ENCODE measurements at places on chromosomes 3 and 15.

GRCh38 chr3:19348941-19349564, 200.7 kb downstream of the KCNH8 start:
- DNase-seq, result peak; percentile 1

GRCh38 chr3:128663151-128663550, 12.5 kb upstream of the RPN1 start:
- DNase-seq, result no peak

- no peak for DNase-seq
Observed at GRCh38 chr3:32522682-32523081, 20.0 kb upstream of the CMTM6 start.

DNA sequence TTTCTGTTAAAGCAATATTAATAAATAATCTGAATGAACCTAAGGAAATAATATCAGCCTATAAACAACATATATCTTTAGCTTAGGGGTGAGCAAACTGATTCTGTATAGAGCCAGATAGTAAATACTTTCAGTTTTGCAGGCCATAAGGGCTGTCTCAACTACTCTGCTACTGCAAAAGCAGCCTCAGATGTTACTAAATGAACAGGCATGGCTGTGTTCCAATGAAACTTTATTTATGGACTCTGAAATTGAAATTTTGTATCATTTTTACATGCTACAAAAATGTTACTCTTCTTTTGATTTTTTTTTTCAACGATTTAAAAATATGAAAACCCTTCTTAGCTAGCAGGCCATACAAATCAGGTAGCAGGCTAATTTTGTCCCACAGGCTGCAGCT, 212.8 kb upstream of the PRICKLE2 start:
- no peak for DNase-seq

GRCh38 chr15:62071711-62072308, 5.0 kb downstream of the C2CD4A start:
- peak; percentile 37 for DNase-seq

DNA sequence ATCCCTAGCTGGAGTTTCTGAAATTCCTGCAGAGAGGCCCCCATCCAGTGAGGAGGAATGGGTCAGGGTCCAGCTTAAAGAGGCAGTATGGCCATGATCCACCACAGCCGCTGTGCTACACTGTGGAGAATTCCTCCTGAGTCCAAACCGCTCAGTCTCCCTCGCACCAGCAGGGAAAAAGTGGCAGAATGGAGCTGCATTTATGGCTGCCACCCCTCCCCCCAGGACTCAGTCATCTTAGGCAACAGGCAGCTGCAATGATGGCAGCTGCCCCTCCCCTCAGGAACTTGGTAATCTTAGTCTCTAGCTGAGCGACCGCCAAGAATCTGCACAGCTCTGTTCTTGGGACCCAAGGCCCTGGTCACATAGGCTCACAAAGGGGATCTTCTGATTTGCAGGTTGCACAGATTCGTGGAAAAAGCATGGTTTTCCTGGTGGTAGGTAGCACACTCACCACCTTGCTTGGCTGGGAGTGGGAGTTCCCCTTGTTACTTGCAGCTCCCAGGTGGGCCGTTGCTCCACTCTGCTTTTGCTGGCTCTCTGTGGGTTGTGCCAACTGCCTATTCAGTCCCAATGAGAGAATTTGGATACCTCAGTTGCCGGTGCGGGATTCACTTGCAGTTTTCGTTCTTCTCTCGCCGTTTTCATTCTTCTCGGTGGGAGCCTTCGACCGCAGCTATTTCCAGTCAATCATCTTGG, 204.1 kb downstream of the STXBP5L start:
- no peak for DNase-seq

DNA sequence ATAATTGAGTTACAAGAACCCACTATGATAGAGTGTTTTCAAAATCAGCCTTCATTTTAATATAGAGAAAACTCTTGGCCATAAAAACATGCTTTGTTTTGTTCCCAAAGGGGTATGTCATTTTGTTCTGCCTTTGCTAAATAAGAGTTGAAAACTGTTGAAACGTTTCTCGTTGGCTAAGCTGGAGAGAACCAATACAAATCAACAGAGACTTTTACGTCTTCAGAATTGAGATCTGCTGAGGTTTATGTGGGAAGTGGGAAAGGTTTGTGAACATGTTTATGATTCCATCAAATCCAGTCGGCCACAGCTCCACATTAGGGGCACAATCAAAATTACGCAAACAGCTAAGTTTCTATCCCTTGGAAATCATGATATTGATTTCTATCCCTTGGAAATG, 102.0 kb downstream of the IGF2BP2 start:
- no peak for DNase-seq

DNA sequence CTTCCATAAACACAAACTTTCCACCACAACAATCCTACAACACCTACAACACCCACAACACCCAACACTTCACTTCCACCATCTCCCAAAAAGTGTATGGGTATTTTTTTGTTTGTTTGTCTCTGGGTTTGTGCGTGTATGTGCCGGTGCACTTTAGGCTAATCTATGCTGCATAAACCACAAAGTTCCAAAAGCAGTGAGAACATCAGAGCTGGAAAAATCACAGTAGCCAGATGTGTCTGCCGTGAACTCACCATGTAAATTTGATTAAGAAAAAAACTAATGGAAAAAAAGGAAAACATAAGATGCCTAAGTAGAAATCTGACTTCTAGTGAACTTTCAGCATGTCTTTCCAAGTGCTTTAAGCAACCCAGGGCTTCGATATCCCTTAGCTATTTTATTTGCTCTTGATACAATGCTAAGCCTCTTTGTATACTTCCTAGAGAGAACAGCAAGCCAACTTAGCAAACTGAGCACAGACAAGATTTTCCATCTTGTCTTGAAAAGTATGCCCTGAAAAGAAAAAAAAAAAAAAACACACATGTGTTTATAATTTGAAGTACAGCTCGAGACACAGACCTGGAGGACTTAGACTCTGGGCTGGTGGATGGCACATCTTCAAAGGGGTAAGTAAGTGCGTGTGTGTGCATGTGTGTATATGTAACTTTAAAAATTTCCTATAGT, 91.4 kb downstream of the WWTR1 start:
- DNase-seq, result no peak

GRCh38 chr3:124570232-124570631, 160.0 kb upstream of the UMPS start:
- DNase-seq, result peak; percentile 13

- peak; percentile 21 for DNase-seq
Observed at GRCh38 chr3:41893977-41894376, 67.9 kb downstream of the ULK4 start.

DNA sequence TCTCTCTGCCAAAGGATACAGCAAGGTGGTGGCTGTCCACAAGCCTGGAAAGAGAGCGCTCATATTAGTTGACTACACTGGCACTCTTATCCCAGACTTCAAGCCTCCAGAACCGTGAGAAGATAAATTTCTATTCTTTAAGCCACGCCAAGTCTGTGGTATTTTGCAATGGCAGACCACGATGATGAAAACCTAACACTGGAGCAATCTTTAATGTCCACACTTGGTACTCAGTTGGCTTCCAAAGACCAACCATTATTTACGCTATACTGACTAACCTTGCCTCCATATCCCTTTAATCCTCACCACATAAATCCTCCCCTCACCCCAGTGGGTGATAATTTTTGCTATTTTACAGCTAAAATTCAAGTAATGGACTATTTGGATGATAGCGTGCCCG, 16.9 kb upstream of the LACTB start:
- peak; percentile 82 for DNase-seq

- DNase-seq, result no peak
Observed at GRCh38 chr3:37315669-37316068, 141.3 kb upstream of the LRRFIP2 start.

DNA sequence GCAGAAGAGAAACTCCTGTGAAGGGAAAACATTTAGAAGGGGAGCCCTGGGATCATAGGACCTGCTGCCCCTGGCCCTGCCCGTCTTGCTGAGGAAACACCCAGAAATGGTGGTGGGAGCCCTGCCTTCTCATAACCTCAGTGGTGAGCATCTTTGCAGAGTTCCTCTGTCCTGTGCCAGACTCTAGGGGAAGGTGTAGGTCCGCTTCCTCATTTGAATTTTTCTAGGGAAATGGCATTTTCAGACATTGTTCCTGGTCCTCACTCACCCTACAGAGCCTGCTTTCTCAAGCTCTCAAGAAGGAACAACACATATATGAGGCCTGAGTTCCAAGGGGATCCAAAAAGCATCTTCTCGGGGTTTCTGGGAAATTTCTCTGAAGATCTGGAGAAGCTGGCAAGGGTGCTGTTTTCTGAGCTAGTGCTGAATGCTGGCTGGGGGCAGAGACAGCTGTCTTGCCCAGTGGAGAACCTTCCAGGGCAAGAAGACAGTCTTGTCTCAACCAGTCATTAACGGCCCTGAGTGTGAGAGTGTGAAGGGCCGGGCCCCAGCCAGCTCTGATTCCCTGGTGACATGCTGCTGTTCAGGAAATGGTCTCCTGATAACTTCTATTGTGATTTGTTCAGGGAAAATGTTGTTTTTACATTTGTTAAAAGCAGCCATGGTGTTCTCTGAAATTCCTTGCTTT, 283.1 kb upstream of the LRRFIP2 start:
- peak; percentile 58 for DNase-seq

DNA sequence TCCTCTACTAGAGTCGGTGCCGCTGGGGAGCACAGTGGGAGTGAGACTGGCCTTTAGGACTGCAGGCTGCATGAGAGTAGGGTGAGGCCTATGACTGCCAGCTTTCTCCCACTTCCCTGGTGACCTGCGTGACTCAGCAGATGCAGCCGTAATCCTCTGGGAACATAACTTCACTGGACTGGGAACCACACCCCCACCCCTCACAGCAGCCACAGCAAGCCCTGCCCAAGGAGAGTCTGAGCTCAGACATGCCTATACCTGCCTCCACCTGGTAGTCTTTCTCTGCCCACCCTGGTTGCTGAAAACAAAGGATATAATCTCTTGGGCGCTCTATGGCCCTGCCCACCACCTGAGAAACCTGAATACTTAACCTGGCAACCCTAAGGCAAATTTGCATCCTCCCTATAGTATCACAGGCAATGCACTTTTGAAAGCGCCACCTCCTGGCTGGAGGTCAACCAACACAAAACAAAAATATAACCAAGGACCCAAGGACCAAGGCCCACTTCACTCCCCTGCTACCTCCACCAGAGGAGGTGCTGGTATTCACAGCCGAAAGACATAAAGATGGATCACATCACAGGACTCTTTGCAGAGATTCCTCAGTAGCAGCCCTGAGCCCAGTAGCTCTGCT, 308.9 kb downstream of the CTNNB1 start:
- DNase-seq, result no peak

DNA sequence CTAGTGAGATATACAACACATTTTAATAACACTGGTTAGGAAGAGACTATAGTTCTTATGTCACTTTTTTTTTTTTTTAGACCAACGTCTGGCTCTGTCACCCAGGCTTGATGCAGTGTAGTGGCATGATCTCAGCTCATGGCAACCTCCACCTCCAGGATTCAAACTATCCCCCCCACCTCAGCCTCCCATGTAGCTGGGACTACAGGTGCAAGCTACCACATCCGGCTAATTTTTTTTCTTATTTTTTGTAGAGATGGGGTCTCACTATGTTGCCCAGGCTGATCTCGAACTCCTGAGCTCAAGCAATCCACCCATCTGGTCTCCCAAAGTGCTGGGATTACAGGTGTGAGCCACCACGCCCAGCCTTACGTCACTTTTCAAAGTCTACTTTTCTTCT, 100.8 kb downstream of the FOXP1 start:
- no peak for DNase-seq

- DNase-seq, result no peak
Observed at GRCh38 chr3:177468816-177469215, 271.5 kb upstream of the TBL1XR1 start.

- peak; percentile 75 for DNase-seq
Observed at GRCh38 chr3:12947504-12948369, 106.4 kb upstream of the RPL32 start.

DNA sequence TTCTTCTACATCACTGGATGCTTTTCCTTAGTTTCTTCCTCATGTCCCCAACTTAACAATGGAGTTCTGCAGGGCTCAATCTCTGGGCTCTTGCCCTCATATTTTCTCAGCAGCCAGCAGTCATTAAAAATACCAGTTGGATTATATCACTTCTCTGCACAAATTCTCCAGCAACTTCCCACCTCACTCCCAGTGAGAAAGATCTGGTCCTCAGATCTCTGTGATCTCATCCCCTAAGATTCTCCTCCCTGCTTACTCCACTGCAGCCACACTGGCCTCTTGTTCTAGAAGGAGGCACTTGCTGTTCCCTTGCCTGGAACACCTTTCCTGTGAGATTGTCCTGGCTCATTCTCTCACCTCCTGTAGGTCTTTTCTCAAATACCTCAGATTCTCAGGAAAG, 6.1 kb downstream of the ERICH6 start:
- DNase-seq, result no peak

DNA sequence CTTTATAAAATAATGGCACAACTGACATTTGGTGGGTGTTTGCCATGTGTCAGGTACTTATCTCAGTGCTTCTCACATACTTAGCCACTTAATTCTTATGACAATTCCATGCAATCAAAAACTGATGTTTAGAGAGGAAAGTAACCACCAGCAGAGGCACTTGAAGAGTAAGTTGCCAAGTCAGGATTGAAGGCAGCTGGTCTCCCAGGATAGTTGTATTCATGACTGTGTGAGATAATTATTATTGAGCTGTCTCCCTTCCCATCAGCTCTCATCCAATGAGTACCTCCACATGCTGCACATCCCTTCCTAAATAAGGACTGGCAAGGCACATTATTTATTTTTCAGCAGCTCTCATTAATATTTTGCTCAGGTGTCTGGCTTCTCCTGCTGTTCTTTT, 4.8 kb downstream of the VEPH1 start:
- DNase-seq, result no peak

- no peak for DNase-seq
Observed at GRCh38 chr3:58556761-58557221, 19.8 kb upstream of the ACOX2 start.

Measured in MV-4-11 (cell line).